ENCODE measurements at places on chromosomes 12 and 14.

GRCh38 chr12:106303202-106303820 is 778 bp downstream of the TCP11L2 start:
- peak; percentile 36 for DNase-seq

DNA sequence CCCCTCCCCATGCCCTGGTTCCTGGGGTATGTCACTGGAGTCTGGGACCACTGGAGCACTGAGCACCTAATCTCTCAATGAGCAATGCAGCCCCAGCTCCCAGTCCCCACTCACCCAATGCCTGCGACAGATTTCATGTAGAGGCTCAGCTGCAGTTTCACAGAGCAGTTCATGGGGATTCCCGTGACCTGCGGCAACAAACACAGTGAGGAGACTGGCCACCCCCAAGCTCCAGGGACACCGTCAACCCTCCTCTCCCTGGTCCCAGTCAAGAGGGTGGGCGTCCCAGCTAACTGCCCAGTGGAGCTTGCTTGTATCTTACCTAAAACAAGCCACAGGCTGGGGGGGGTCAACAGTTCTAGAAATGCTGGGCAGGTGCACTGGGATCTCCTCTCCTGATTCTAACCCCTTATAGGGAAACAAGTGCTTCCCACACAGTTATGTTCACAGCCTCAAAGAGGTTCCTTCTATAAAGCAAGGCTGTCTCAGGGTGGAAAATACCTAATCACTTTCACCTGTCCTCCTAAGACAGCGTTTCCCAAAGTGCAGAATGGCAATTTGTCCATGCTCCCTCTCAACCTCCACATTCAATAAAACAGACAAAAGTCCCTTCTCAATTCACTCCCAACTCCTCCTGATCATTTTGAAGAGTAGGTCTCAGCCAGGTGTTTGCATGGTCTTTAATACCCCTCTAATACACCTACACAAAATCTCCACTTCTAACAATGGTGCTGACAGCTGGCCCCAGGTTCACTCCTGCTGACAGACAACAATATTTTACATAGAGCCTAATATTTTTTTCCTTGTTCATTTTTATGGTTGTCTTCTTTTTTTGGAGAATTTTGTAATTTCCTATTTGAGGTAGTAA is 68.3 kb downstream of the SCARB1 start:
- DNase-seq, result no peak

GRCh38 chr12:114789821-114790220 is 105.8 kb upstream of the TBX3 start:
- DNase-seq, result no peak

DNA sequence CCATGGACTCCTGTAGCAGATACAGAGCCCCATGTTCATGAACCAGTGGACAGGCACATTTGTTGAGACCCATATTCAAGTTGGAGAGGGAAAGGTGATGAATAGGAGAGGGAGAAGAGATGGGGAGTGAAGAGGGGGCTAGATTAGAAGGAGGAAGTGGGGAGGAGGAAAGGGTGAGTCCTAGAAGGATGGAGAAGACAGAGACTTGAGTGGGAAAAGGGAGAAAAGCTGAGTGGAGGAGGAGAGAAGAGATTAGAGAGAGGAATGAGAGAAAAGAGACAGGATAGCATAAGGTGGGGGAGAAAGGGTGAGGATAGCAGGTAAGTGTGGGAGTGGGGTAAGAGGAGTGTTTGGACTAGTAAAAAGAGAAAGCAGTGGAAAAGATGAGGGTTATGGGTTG is 4.9 kb upstream of the ASIC1 start:
- DNase-seq, result no peak

GRCh38 chr12:6615802-6616201 is 8.6 kb upstream of the CHD4 start:
- DNase-seq, result no peak

- no peak for DNase-seq
Observed at GRCh38 chr14:104801520-104802393, 856 bp downstream of the ZBTB42 start.

DNA sequence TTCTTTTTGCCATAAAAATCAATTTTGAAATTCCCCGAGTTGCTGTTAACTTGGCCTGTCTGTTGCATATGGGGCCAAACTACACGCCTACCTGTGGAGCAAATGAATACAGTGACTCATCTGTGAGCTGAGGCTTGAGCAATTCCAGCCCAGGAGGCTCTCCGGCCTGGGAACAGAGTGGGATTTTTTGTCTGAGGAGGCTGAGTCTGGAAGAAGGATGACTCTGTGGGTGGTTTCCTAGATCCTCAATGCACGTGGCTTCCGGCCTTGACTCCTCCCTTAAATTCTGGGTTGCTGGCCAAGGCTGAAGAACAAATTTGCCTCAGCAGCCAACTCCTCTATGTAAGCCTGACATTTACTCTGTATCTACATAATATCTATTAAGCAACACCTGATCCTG is 124.1 kb downstream of the SSPN start:
- no peak for DNase-seq

GRCh38 chr12:12214635-12215131 is 52.2 kb downstream of the LRP6 start:
- DNase-seq, result no peak

- DNase-seq, result no peak
Observed at GRCh38 chr14:43939836-43940235, 567.2 kb downstream of the FSCB start.

DNA sequence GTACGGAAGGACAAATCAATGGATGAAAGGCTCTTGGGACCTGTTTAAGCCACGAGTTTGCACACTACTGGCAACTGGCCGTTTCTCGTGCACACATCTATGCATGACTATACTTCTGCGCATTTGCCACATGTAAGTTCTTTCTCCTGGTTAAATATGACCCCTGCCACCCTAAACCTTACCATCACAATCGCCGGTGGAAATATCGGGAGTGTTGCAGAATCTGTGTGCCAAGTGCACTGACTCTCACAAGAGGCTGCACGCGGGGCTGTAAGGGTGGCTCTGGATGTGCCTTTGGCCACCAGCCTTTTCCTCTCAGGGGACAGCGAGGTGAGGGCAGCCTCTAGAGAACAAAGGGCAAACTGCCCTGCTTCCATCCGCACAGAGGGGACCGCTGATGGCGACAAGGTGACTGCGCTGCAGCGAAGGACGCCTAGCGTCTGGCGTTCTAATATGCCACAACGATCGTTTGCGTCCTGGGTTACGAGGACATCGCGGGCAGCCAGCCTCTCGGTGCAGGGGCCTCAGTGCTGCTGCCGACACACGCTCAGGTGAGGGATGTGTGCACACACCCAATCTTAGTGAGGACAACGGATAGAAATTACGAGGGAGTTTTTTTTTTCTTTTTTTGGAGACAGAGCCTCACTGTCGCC is 232.2 kb downstream of the PCNX1 start:
- no peak for DNase-seq

DNA sequence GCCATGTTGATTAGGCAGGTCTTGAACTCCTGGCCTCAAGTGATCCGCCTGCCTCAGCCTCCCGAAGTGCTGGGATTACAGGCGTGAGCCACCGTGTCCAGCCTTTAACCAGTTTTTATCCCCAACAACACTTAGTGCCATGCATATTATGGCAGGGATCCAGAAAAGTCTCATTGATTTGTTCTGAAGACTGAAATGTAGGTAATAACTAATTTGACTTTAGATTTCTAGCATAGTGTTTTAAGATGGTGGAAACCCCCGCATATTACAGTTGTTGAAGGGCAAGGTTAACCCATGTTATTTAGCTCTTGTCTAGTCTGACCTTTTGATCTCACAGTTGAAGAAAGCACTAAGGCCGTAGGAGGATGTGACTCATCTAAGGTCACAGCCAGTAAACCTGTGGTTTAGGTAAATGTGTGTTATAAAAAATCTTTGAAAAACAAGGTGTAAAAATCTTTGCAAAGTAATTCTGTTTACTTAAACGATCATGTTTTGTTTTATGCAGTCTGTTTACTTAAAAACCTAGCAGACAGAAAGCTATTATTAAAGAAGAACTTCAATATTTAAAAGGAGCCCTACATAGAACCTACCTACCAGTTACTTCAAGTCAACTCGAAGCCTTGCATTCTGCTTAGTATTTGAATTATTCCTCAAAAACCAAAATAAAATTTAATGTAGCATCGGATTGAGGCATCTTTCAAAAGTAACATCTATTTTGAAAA is 24.8 kb downstream of the BICDL1 start:
- DNase-seq, result no peak

- no peak for DNase-seq
Observed at GRCh38 chr12:89856431-89856830, 147.8 kb upstream of the ATP2B1 start.

DNA sequence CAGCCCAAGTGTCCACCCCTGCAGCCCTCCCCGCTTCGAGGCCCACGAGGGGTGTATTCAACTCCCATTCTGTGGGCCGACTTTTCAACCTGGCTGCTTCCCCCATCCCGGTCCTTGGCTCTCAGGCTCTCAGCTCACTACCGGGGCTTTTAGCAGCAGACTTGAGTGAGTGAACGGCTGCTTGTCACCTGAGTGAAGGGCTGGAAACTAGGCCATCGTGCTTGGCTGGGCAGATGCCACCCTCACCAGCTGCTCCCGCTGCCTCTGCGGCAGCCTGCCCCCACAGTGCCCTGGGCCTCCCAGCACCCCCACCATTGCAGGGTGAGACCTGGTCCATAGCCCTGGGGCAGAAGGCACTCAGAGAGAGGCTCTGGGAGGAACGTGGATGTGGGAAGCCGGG is 59.9 kb downstream of the SLC6A12 start:
- DNase-seq, result no peak

All from hypothalamus (tissue), 51 donors.